ENCODE measurements at places on chromosomes 2 and 18. TPM values are rescaled to one million over a fixed set of nuclear protein-coding genes. Genes with fewer than 3 reads are reported as not detected.

- H3K4me3 ChIP-seq = no peak overlapping the region
- peaks cover 12% of the 10 kb centered on the region for H3K36me3 ChIP-seq
- no peak for DNase-seq
- no peak overlapping the region for H3K27ac ChIP-seq
- no peaks in the 10 kb centered on the region for H3K4me1 ChIP-seq
These were observed 166.1 kb upstream of the RAB6C start for GRCh38 chr2:129813404-129813803.

DNA sequence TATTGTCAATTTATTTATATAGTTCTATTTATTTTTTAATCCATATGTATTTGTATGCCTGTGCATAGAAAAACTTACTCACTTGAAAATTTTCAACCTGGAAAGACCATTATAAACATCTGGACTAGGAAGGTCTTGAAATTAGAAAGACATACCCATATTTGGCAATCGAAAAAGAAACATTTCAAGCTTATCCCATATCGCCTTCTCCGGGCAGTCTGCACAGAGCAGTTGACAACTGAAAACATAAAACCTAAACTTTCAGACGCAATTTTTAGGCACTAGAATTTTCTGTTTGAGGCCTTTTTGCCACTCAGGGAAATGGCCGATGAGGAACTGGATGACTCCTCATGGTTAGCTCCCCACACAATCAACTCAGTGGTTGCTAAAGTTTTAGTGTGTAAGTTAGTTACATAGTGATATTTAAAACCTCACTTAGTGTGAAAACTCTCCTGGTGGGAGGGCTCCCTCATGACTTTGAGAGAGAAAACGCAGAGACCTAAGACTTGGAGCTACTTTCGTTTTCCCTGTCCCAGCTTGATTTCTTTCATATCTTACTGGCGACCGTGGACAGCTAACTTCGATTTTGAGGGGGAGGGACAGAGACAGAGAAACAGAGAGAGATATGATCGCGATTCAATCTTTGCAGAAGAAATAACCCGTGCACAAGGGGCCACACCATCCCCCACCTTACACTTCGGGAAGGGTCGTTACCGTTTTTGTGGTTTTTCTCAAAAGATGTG, 3.2 kb upstream of the HOXD12 start:
- H3K27ac ChIP-seq = no peak overlapping the region
- H3K36me3 ChIP-seq = no peaks in the 10 kb centered on the region
- peak overlapping the region; percentile 71 for H3K4me3 ChIP-seq

DNA sequence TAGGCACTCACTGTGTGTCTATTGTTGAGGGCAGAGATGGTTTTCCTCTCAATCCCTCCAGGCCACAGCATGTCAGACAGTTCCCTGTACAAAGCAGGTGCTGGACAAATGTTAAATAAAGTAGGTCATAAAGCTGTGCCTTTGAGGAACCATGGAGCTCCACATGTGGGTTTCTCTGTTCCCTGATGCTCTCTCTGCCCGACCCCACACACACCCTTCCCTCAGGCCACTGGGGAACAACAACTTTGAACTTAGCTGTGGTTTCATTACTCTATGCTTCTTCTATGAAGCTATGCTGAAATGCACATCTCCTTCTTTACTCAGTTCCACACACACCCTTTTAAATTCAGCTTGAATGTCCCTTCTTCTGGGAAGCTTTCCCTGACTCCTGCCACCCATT, 415.3 kb downstream of the HRH4 start:
- DNase-seq = no peak
- no peaks in the 10 kb centered on the region for H3K4me1 ChIP-seq
- H3K4me3 ChIP-seq = no peak overlapping the region
- H3K36me3 ChIP-seq = no peaks in the 10 kb centered on the region
- H3K27ac ChIP-seq = no peak overlapping the region

DNA sequence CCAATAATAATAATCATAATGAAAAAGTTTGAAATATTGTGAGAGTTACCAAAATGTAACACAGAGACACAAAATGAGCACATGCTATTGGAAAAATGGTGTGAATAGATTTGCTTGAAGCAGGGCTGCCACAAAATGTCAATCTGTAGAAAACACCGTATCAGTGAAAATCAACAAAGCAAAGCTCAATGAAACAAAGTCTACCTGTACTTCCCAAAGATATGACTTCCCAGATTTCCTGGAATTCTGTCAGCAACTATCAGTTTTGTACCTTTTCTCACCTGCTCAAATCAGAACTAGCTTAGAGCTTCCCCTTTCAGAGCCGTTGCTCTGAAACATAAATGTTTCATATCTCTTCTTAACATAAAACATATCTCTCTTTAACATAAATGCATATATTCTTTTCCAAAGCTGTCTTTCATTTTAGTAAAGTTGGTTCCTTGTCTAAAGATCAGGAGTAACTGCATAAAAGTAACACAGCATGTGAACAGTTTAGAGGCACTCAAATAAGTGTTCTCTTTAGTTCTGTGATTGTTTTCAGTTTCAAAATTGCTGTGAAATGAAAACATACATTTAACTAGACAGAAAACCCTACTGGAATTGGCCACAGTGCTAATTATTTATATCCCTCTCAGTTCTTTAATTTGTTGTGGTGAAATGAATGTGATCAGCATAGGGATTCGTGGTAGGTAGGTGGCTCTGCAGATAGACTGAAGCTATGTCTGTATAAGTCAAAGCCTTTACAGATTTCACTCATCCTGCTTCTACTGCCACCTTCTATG, 262.5 kb downstream of the KCNJ3 start:
- no peak overlapping the region for H3K27ac ChIP-seq
- H3K4me3 ChIP-seq = no peak overlapping the region
- peaks cover 10% of the 10 kb centered on the region for H3K36me3 ChIP-seq
- DNase-seq = no peak
- no peaks in the 10 kb centered on the region for H3K27me3 ChIP-seq
- H3K4me1 ChIP-seq = no peaks in the 10 kb centered on the region

- H3K27me3 ChIP-seq = peaks cover 19% of the 10 kb centered on the region
- no peak for DNase-seq
- H3K36me3 ChIP-seq = peaks cover 5% of the 10 kb centered on the region
- no peak overlapping the region for H3K27ac ChIP-seq
These were observed 291.0 kb downstream of the CELF4 start for GRCh38 chr18:37274309-37275236.

- no peak overlapping the region for H3K27ac ChIP-seq
These were observed 199.5 kb downstream of the NDUFA10 start for GRCh38 chr2:239825705-239825979.

GRCh38 chr2:140508756-140509155, 1622.1 kb downstream of the LRP1B start:
- no peaks in the 10 kb centered on the region for H3K36me3 ChIP-seq
- no peaks in the 10 kb centered on the region for H3K27me3 ChIP-seq
- H3K27ac ChIP-seq = no peak overlapping the region

- H3K4me3 ChIP-seq = no peak overlapping the region
- DNase-seq = no peak
- no peaks in the 10 kb centered on the region for H3K4me1 ChIP-seq
- no peaks in the 10 kb centered on the region for H3K36me3 ChIP-seq
- no peaks in the 10 kb centered on the region for H3K27me3 ChIP-seq
These were observed 36.5 kb upstream of the ZFP36L2 start for GRCh38 chr2:43262951-43263350.

DNA sequence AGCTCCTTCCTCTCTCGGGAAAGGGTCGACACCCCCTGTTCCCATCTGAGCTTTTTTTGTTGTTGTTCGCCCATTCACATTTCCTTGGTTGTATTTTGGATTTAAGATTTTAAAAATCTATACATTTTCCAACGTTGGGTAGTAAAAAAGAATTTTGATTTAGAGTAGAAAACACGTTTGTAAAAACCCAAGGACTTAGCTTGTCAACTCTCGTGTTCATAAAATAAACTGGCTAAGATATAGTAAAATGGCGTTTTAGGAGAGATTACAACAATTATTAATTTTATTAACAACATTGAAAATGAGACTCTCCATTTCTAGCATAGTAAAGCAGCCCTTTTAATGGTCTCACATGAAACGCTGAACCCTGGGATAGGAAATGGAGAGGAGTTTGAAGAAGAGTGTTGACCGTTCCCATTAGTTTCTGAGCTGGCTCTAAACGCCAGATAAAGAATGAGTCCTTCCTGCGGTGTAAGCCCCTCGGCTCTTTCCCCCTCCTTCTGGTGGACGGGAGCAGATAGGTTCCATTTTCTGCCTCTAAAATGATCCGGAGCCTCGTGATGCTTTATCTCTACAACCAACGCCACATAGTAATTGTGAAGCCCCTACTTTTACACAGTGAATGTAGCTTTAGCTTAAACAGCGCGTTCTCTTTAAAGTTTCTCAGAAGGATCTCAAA, 24.0 kb upstream of the ZNF516 start:
- peak overlapping the region; percentile 78 for H3K4me3 ChIP-seq
- H3K4me1 ChIP-seq = peaks cover 6% of the 10 kb centered on the region
- peaks cover 10% of the 10 kb centered on the region for H3K27me3 ChIP-seq
- H3K36me3 ChIP-seq = no peaks in the 10 kb centered on the region
- no peak overlapping the region for H3K27ac ChIP-seq
- DNase-seq = no peak

GRCh38 chr18:63002803-63003445, 287.6 kb downstream of the PHLPP1 start:
- H3K4me1 ChIP-seq = peaks cover 2% of the 10 kb centered on the region
- no peak overlapping the region for H3K27ac ChIP-seq
- DNase-seq = no peak

GRCh38 chr2:203772456-203773165, 66.2 kb downstream of the CD28 start:
- H3K27ac ChIP-seq = no peak overlapping the region
- H3K27me3 ChIP-seq = peaks cover 22% of the 10 kb centered on the region
- no peak for DNase-seq

- H3K4me1 ChIP-seq = no peaks in the 10 kb centered on the region
- H3K36me3 ChIP-seq = no peaks in the 10 kb centered on the region
- no peak for DNase-seq
- H3K4me3 ChIP-seq = no peak overlapping the region
- peaks cover 17% of the 10 kb centered on the region for H3K27me3 ChIP-seq
These were observed 122.5 kb downstream of the FHOD3 start for GRCh38 chr18:36419900-36420531.

- DNase-seq = peak; percentile 94
- peaks cover 2% of the 10 kb centered on the region for H3K27me3 ChIP-seq
- H3K4me1 ChIP-seq = peaks cover 9% of the 10 kb centered on the region
- no peaks in the 10 kb centered on the region for H3K36me3 ChIP-seq
- H3K4me3 ChIP-seq = peak within 1 kb of the TSS; percentile 23
These were observed at the start of gene EML4 for GRCh38 chr2:42169100-42169873. Gene EML4, plus strand, starts transcription at chr2:42169353. Its CDS starts 259 bp downstream, at chr2:42169612.

- no peaks in the 10 kb centered on the region for H3K36me3 ChIP-seq
- no peak overlapping the region for H3K27ac ChIP-seq
- no peaks in the 10 kb centered on the region for H3K4me1 ChIP-seq
- peaks cover 28% of the 10 kb centered on the region for H3K27me3 ChIP-seq
- H3K4me3 ChIP-seq = no peak overlapping the region
- no peak for DNase-seq
These were observed 45.4 kb downstream of the SLC40A1 start for GRCh38 chr2:189534854-189535832.

DNA sequence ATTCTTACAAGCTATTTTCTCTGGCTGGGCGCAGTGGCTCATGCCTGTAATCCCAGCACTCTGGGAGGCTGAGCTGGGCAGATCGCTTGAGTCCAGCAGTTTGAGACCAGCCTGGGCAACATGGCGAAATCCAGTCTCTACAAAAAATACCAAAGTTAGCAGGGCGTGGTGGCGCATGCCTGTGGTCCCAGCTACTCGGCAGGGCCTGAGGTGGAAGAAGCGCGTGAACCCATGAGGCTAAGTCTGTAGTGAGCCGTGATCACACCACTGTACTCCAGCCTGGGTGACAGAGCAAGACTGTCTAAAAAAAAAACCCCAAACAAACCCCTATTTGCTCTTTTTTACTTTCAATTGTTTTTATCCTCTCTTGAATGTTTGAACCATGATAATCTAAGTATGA, 37.0 kb downstream of the PPP4R1 start:
- no peak overlapping the region for H3K27ac ChIP-seq
- H3K27me3 ChIP-seq = no peaks in the 10 kb centered on the region
- H3K36me3 ChIP-seq = peaks cover 26% of the 10 kb centered on the region
- no peak overlapping the region for H3K4me3 ChIP-seq
- H3K4me1 ChIP-seq = peaks cover 17% of the 10 kb centered on the region

- H3K36me3 ChIP-seq = no peaks in the 10 kb centered on the region
- DNase-seq = no peak
- no peak overlapping the region for H3K4me3 ChIP-seq
- H3K27ac ChIP-seq = no peak overlapping the region
These were observed 72.1 kb upstream of the PXDN start for GRCh38 chr2:1816414-1816911.

GRCh38 chr2:172957734-172958133, 117.9 kb upstream of the MAP3K20 start:
- H3K4me1 ChIP-seq = peaks cover 2% of the 10 kb centered on the region
- no peak for DNase-seq
- no peaks in the 10 kb centered on the region for H3K36me3 ChIP-seq

DNA sequence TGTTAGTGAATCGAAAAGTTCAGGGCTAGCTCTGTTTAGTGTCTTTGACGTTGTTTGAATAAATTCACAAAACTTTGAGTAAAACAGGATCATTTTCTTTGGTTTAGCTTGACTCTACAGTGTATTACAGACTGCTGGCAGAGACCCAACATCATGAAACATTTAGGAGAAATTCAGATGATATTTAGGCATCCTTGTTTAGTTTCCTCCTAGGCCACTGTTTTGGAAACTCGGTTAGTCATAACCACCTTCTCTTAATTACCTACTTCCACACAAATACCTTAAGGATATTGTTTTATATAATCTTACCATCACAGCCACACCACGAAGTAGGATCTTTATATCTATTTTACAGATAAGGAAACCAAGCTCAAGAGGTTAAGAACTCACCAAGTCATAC, 7.8 kb downstream of the LIMS1 start:
- no peaks in the 10 kb centered on the region for H3K36me3 ChIP-seq
- H3K27ac ChIP-seq = no peak overlapping the region
- H3K4me1 ChIP-seq = peaks cover 13% of the 10 kb centered on the region
- no peaks in the 10 kb centered on the region for H3K27me3 ChIP-seq
- DNase-seq = no peak

The SP110 gene
- 71.5 TPM for total RNA-seq

The LCT gene
- 0.50 TPM for total RNA-seq

The MATN3 gene
- total RNA-seq = not detected

The WNT6 gene
- total RNA-seq = not detected

The CCT7 gene
- 417 TPM for total RNA-seq

The FSHR gene
- total RNA-seq = not detected

The RAMP1 gene
- 1.5 TPM for total RNA-seq

The POTEC gene
- total RNA-seq = not detected

All from natural killer cell treated with Interleukin-12 subunit alpha and Interleukin-12 subunit beta and Interleukin-15 and Interleukin-18, amount 100 ng/mL, for 72 hours (primary cell).